ENCODE measurements at places on chromosomes 13 and 19.
A peak's percentile ranks its signal among the peaks of the same experiment; 100 is the strongest.

GRCh38 chr13:97191615-97192014 is 30.5 kb upstream of the MBNL2 start:
- DNase-seq, result no peak

DNA sequence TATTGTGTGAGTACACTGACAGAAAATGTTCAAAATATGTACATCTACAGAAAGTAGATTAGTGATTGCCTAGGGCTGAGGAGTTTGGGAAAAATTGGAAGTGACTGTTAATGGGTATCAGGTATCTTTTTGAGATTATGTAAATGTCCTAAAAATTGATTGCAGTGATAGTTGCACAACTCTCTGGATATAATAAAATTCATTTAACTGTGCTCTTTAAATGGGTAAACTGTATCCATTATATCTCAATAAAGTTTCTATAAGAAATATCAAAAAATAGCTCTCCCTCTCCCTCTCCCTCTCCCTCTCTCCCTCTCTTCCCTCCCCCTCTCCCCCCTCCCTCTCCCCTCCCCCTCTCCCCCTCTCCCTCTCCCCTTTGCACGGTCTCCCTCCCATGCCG is 9.4 kb upstream of the ZNF227 start:
- no peak for DNase-seq

GRCh38 chr13:110168999-110169933 is 137.7 kb downstream of the COL4A1 start:
- DNase-seq, result no peak

DNA sequence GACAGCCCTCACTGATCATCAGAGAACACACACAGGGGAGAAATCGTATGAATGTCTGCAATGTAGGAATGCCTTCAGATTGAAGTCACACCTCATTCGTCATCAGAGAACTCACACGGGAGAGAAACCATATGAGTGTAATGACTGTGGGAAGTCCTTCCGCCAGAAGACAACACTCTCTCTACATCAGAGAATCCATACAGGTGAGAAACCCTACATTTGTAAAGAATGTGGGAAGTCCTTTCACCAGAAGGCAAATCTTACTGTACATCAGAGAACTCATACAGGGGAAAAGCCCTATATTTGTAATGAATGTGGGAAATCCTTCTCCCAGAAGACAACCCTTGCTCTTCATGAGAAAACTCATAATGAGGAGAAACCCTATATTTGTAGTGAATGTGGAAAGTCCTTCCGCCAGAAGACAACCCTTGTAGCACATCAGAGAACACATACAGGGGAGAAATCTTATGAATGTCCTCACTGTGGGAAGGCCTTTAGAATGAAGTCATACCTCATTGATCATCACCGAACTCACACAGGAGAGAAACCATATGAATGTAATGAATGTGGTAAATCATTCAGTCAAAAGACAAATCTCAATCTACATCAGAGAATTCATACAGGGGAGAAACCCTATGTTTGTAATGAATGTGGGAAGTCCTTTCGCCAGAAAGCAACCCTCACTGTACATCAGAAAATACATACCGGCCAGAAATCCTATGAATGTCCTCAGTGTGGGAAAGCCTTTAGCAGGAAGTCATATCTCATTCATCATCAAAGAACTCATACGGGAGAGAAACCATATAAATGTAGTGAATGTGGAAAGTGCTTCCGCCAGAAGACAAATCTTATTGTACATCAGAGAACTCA is 32.5 kb downstream of the ZNF567 start:
- no peak for DNase-seq

- no peak for DNase-seq
These were observed 19.3 kb downstream of the CCNE1 start for GRCh38 chr19:29831041-29831548.

GRCh38 chr19:55067869-55068268 is 4.9 kb upstream of the RDH13 start:
- DNase-seq, result no peak

DNA sequence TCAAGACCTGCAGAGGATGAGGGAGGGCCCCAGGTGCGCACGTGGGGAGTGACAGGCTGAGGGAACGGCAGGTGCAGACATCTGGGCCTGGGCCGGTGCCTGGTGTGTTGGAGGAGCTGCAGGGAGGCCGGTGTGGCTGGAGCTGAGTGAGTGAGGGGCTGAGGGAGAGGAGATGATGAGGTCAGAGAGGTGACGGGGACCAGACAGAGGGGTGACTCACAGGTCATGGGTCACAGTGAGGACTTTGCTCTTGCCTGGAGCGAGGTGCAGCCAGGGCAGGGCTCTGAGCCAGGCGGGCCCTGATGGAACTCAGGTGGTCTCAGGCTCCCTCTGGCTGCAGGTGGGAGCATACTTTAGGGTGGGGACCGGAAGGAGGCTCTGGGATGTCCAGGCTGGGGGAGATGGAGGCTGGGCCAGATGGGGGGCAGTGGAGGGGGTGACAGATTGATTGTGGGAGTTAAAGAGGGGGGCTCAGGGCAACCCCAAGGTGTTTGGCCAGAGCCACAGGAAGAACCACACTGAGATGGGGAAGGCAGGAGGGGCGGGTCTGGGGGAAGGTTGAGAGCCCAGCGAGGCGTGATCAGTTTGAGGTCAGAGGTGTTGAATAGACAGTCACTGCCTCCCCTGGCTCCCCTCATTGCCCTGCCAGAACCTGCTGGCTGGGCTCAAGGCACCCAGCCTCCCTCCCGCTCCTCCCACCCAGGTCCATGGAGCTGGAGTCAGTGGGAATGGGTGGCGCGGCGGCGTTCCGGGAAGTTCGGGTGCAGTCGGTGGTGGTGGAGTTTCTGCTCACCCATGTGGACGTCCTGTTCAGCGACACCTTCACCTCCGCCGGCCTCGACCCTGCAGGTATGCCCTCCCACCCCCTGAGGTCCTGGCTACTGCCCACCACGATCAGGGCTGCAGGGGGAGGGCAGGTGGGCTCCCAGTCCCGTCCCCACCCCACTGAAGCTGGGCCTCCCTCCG is 8.4 kb downstream of the ARHGAP33 start:
- no peak for DNase-seq

GRCh38 chr19:47418692-47419029 is 666 bp downstream of the MEIS3 start:
- DNase-seq, result no peak

GRCh38 chr13:71618159-71618558 is 248.8 kb downstream of the DACH1 start:
- DNase-seq, result no peak

- DNase-seq, result no peak
These were observed 790 bp upstream of the SUGT1 start for GRCh38 chr13:52651897-52652195.

- DNase-seq, result no peak
These were observed 10.7 kb upstream of the FPR3 start for GRCh38 chr19:51784109-51784785.

DNA sequence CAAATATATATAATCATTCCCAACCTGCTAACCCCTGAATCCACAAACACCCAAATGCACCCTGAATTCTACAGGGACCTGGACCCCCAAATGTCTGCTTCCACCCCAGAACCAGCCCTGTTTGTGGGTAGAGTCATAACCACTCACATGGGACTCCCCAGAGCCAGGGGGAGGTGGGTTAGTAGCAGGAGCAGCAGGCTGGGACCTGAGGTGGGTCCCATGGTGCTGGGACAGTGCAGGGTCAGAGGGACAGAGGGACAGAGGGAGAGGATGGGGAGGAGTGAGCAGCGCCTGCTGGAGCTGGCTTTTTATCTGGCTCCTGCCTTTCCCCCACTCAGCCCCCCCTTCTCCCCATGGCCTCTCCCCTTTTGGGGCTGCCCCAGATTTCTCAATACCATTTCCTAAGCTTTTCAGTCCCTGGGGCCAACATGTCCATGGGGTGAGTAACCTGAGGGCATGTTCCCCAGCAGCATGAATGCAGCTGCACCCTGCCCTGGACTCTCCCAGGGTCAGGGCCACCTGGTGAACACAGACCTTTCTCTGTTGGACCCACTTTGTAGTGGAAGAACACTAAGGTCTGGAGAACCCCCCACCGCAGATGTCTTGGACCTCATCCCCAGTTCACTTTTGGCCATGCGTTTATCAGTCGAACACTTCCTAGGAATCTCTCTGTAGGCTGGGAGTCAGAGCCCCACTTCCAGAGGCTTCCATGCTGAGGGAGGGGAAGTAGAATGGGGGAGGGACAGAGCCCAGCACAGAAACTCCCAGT is at the start of gene C3:
C3 (minus strand) TSS at position 282 of the 769 bp plus-strand sequence; CDS start at position 221, 61 bp downstream.
- peak; percentile 63 for DNase-seq
